ENCODE measurements at places on chromosomes 1 and 21.
A peak's percentile ranks its signal among the peaks of the same experiment; 100 is the strongest.

- DNase-seq, result peak; percentile 16
Measured at GRCh38 chr1:62082456-62083363, 111.9 kb upstream of the L1TD1 start.

- DNase-seq, result no peak
Measured at GRCh38 chr1:99675292-99675691, 29.4 kb downstream of the PALMD start.

- no peak for DNase-seq
Measured at GRCh38 chr1:116808200-116808847, 54.1 kb downstream of the CD2 start.

DNA sequence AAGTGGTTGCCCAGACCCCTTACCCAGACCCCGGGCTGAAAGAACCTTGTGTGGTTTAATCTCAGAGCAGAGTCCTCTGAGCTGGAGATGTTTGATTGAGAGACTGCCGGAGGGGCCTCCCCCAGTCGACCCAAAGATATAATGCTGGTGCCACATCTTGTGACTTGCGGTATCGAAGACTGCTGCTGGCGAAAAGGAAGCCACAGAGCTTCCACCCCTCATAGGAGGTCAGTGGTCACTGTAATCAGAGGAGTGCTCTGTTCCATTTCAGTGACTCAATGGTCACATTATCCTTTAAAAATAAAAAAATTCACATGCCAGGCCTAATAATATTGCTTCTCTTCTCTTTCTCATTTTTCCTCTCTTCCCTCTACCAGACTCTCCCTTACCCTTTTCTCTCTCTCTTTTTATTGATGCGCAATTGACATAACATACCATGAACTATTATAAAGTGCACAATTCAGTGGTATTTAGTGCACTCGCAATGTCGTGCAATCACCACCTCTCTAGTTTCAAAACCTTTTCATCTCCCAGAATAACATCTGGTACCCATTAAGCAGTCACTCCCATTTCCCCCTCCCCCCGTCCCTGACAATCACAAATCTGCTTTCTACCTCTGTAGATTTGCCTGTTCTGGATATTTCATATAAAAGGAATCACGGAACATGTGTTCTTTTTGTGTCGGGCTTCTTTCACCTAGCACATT lies 52.6 kb upstream of the LYST start:
- no peak for DNase-seq

GRCh38 chr1:203625628-203626019 lies 1.0 kb upstream of the ATP2B4 start:
- DNase-seq, result peak; percentile 53

GRCh38 chr1:38030596-38031512 lies 15.7 kb downstream of the POU3F1 start:
- DNase-seq, result no peak

GRCh38 chr1:62735491-62736171 lies 47.4 kb upstream of the DOCK7 start:
- no peak for DNase-seq

GRCh38 chr1:231068762-231069161 lies 28.7 kb upstream of the FAM89A start:
- DNase-seq, result no peak

GRCh38 chr1:208988811-208989222 lies 594.7 kb upstream of the CAMK1G start:
- DNase-seq, result no peak

DNA sequence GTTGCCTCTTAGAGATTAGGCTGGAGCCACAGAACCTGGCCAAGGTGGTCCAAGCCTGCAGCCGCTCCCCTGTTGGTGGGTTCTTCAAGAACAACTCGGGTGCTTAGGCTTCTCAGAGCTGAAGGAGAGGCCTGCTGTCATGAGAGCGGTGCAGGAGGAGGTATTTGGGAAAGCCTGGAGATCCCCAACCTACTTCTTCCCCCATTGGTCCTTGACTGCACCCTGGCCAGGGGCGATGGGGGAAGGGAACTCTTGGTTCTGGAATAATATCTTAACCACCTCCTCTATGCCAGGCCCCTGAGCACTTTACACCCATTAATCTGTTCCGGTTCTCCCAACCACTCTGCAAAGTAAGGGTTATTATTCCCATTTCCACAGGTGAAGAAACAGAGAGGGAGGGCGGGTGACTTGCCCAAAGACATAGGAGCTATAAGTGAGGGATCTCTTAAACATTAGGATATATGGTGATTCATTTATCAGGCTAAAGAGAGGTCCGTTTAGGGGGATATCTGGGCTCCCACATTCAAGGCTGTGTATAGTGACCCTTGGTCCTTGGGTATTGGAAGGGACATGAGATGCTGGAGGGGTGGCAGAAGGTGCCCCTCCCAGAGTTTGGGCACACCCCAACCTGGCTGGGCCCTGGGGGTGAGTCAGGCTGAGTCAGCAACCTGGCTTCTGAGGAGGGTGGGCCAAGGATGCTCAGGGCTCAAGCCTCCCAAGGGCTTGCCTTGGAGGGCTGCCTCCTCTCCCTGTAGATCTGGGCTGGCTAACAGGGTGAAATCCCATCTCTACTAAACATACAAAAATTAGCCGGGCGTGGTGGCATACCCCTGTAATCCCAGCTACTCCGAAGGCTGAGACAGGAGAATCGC lies 5.2 kb downstream of the TRNP1 start:
- no peak for DNase-seq

GRCh38 chr1:183806125-183806524 lies 1.2 kb downstream of the RGL1 start:
- DNase-seq, result no peak

- DNase-seq, result no peak
Measured at GRCh38 chr1:228987286-228987685, 252.0 kb downstream of the RHOU start.

GRCh38 chr1:99476058-99476457 lies 169.9 kb upstream of the PALMD start:
- no peak for DNase-seq

GRCh38 chr1:44425341-44426082 lies 20.5 kb downstream of the RNF220 start:
- DNase-seq, result no peak

DNA sequence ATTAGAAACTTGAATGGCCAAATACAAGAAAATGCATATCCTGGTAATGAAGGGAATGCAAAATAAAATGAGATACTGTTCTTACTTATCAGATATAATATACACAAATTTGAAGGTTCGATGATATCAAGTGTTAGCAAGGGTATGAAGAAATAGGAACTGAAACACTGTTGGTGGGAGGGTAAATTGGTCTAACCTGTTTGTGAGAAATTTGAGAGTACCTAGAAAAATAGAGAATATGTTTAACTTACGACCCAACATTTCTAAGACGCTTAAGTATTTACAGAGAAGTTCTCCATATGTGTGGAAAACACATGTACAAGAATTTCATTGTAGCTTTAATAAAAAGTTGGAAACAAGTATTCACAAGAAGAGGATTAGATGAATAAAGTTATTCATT lies 25.9 kb downstream of the ATG4C start:
- no peak for DNase-seq

DNA sequence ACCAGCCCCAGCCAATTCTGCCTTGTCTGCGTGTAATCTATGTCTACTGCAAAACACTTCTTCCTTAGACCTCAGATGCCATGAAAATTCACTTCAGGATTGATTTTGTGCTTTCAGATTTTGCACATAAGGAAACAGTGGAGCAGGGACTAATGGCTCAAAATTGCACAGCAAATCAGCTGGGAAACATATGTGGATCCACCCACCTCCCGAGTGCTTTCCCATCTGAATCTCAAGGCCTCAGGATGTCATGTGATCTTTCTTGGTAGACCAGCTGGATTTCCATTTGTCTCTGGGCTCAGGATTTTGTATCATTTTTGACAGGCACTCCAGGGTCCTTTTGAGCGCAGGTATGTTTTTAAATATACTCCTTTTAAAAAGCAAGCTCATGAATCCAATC lies 158.6 kb downstream of the MIS18A start:
- no peak for DNase-seq

- DNase-seq, result no peak
Measured at GRCh38 chr1:67664048-67664447, 21.0 kb upstream of the GADD45A start.

DNA sequence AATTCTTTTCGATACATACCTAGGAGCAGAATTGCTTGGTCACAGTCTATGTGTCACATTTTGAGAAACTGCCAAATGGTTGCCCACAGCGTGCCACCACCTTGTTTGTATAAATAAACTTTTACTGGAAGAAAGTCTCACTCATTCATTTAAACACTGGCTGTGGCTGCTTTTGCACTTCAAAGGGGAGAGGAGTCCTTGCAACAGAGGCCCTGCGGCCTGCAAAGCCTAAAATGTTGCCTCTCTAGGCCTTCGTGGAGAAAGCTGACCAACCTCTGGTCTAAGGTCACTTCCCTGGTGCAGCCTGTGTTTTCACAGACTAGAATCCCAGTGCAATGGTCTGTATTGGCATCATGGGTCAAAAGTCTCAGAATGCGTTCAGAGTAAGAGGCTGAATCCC lies 8.3 kb downstream of the RIPK4 start:
- DNase-seq, result no peak

DNA sequence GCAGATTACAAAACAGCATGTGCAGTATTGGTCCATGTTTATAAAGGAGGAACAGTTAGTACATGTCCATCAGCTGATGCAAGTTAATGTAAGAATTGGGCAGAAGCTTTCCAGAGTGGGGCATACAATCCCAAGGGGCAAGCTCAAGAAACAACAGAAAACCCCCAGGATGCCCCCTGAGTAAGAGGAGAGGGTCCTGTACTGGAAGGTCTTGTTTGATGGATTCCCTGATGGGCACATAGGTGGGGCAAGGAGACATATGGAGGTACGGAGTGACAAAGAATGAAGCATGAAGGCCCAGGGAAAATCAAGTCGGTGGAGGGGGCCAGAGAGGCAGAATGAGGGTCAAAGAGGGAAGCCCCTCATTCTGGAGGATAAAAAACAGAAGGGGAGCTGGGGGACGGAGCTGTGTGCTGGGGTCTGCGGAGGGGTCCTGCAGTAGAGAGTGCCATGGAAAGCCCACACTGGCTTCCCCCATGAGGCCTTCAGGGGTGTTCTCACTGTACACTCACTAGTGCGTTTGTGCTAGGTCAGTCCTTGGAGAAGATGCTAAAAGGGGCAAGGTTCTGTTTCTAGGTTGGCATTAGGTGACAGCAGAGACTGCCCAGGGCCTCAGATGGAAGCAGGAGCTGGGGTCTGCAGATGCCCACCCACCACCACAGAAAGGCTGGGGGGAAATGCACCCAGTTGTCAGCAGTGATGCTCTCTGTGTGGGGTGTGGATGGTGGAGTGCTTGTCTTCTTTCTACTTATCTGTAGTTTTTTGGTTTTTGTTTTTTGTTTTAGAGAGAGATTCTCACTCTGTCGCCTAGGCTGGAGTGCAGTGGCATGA lies 12.5 kb upstream of the MATN1 start:
- DNase-seq, result no peak

GRCh38 chr1:197065559-197065958 lies 1.5 kb downstream of the F13B start:
- no peak for DNase-seq

DNA sequence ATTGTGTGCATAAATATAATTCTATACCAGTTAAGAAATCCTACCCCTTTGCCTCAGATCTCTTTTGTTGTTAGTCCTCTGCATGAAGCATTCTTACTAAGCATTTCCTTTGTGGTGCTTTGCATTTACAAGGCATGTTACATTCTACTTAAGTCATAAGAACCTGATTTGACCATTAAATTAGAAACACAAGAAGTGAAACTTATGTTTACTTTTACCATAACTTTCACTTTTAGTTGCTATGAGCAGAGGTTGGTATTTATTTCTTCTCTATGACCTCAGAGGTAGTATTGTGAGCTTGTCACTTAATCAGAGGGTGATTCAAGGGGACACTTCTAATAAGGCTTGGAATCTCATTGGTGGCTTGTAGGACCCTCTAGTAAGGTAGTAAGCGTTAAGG lies 9.0 kb downstream of the FAM20B start:
- no peak for DNase-seq

DNA sequence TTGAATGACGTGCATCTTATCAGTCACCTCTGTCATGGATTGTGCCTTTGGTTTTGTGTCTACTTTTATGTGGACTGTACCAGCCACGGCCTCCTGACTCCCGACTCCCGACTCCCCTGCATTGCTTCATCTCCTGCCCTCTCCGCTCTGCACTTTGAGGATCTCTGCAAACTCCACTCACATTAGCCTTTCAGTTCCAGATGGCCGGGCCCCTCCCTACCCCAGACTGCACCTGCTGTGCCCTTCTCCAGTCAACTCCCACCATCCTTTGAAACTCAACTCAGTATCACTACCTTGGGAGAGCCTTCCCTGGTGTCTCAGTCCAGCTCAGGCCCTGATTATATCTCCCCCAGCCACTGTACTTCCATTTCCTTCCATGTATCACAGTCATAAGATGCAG lies 71.4 kb downstream of the MDM4 start:
- DNase-seq, result no peak

DNA sequence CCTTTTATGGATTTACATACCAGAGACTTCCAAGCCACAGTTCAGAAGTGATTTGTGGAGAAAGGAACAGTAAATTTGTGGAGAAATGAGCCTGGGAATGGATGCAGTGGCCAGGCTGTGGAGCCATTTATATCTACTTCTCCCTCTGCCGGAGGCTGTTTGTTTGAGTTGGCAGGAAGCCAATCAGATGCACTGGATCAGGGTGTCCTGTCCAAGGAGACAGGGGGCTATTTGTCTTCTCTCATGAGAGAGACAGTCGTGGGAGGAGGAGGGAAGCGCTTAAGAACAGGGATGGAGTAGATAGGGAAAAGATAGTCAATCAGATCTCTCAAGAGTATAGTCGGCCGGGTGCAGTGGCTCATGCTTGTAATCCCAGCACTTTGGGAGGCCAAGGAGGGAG lies 2.8 kb upstream of the HAPLN2 start:
- DNase-seq, result no peak

GRCh38 chr1:201933840-201934430 lies 12.4 kb downstream of the LMOD1 start:
- DNase-seq, result no peak

DNA sequence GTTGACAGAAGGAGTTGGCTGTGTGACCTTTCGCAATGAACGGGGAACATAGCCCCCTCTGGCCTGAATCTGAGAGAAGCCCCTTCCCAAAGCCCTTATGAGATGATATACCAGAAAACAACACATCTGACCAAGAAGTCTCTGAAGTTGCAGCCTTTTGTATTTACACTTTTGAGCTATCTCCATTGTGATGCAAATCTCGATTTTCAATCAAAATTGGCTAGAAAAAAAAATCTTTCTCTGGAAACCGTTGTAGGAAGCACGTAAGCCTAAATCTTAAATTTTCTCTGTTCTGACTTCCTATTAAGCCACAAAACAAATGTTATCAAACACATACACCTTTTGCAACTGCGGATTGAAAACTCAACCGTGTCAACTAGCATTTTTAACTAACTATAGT lies 71.4 kb upstream of the OLIG2 start:
- DNase-seq, result no peak

- no peak for DNase-seq
Measured at GRCh38 chr1:27402349-27402754, 9.9 kb downstream of the GPR3 start.

GRCh38 chr1:187641463-187641862 lies 812.7 kb downstream of the PLA2G4A start:
- DNase-seq, result no peak
